Activated T-cell treated with anti-CD3 and anti-CD28 coated beads for 4 hours (primary cell): ENCODE measurements at places on chromosomes 11 and 22.

DNA sequence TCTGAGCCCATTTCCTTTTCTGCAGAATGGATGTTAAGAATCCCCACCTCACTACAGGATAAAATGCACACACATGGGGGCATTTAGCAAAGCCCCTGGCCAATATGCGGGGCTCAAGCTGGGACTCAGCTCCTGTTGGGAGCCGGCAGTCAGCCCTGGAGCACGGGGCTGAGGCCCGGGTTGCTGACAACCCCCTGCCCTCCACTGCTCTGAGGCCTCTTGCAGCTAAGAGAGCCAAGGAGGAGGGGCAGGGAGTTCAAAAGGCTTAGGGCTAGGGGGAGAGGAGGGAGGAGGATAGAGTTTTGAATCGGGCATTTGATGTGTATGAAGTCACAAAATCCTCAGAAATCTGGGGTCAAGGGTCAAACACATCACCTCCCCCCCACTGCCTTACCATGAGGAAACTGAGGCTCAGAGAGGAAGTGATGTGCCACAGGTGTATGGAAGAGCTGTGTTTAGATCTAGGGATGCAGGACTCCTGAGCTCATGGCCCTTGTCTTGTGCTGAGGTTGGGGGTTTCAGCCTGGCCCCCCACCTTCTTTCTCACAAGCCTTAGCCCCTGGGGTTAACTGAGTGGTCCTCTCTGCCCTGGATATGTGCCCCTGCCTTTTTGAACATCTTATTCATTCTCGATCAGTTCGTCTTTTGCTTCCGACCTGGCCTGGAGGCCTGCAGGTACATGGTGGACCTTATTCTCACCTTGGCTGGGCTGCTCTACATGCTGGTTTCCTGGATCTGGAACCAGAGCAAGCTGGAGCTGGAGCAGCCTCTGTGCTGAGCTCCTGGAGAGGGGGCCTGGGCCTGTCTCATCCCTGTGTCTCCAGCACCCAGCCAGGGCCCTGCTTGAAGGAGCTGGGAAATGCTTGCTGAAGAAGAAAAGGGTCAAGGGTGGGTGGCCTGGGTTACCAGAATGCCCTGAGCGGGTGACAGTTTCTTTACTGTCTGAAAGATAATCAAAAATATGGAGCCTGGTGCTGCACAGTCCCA is 80.3 kb downstream of the LRRC32 start:
- DNase-seq: no peak

DNA sequence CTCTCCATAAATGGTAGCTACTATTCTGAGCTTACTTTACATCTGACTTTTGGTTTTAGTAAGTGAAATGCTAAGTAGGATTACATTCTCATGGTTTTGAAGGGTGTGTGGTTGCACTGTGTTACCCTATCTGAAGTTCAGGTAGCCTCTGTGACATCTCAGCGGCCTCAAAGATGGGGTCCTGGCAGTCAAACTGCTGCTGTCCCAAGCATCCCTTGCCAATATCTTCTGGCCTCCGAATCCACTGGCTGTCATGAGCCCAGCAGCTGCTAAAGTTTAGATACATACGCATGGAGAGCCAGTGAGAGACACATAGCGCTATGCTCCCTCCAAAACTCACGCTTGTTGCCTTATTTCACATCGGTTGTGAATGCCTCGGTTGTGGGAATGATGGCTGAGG is 34.9 kb downstream of the UBASH3B start:
- DNase-seq: no peak

DNA sequence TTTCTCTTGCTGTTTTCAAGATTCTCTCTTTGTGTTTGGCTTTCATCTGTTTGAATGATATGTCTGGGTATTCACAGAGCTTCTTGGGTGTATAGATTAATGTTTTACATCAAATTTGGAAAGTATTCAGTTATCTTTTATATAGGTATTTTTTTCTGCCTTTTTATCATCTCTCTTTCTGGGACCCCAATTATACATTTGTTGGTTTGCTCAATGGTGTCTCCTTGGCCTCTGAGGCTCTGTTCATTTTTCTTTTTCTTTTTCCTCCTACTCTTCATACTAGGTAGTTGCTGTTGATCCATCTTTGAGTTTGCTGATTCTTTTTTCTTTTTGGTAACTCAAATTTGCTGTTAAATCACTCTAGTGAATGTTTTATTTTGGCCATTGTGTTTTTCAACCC is 14.3 kb downstream of the PLAAT5 start:
- DNase-seq: no peak

DNA sequence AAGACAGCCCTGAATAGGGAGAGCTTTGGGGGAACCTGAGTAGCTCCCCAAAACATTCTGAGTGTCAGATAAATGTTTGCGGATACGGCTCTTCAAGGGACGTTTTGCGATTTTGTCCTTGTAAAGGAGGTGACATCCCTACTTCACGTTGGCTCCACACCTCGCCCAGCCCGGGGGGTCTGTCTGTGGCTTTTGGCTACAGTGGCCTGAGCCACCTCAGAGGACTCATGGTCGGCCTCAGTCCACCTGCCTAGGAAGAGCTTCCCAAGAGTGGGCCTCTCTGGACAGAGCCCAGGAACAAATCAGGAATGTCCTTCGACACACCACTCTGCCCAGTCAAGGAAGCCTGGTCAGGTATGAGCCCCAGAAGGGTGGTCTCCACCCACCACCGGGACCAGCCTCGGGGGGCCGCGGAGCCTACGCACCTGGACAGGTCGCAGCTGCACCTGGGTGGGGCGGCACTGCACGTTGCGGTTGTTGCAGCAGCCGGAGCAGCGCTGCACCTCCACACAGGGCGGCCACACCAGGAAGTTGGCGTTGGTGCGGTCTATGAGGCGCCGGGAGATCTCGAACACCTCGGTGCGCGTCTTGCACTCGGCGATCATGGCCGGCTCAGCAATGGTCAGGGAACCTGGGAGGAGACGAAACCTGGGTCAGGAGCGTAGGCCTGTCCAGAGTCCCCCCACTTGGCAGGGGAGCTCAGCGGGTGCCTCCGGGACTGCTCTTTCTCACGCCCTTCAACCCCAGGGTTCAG is 13.4 kb downstream of the PDGFB start:
- DNase-seq: no peak

DNA sequence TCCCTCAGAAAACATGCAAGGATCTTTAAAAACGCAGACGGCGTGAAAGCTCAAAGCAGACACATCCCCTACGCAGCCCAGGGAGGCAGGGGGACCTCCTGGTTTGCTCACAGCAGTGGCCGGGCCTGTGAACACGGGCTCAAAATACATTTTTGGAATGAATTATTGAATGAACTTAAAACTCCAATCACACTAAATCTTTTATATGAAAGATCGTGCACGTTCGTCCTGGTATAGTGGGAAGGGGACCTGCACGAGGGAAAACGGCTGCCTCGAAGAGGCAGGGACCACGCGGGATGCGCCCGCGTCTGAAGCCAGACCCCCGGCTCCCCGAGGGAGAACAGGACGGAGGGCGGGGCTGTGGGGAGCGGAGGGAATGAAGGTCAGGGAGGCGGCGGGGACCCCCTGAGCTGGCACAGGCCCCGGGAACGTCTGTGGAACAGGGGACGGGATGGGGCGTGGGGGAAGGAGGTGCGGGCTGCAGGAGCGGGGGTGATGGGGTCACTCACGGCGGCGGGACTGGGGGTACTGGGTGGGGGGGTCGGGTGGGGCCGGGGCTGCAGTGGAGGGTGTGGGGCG is 1.3 kb upstream of the PANX2 start:
- no peak for DNase-seq

- no peak for DNase-seq
Measured at GRCh38 chr11:111514216-111515031, at the start of gene HOATZ. Gene HOATZ, plus strand, starts transcription at chr11:111514778. Its CDS starts 7 bp downstream, at chr11:111514785.

DNA sequence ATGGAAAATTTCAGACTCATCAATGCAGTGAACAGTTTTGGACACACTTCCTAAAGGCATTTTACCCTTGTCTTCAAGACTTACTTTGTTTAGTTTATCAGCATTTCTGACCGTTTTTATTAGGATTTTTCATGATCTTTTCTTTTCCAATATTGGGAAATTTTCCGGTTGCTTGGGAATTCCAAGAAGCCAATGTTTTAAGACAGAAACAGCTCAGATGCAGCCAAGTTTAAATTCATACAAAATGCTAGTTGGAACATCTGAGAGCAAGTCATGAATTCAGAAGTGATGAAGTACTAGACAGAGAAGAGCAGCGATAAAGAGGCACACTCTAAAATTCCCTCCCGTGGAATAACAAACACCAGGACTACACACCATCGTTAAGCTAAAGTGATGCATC is 68.6 kb downstream of the RAB38 start:
- DNase-seq: no peak

DNA sequence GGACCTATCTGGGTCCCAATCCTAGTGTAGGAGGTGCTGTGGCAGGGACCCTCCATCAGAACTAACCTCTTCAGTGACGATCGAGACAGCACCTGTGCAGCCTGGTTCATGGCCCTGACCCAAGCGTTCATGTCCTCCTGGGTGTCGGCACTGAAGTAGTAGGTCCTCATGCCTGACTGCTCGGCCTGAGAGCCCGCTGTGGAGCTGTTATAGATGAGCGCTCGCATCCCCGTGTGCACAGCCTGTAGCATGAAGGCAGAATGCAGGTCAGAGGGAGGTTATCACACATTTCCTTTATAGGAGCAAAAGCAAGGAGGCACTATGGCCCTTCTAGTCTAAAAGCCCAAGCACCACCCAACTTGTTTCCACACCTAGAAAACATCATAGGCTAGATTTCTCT is 103.0 kb downstream of the C11orf58 start:
- DNase-seq: no peak

DNA sequence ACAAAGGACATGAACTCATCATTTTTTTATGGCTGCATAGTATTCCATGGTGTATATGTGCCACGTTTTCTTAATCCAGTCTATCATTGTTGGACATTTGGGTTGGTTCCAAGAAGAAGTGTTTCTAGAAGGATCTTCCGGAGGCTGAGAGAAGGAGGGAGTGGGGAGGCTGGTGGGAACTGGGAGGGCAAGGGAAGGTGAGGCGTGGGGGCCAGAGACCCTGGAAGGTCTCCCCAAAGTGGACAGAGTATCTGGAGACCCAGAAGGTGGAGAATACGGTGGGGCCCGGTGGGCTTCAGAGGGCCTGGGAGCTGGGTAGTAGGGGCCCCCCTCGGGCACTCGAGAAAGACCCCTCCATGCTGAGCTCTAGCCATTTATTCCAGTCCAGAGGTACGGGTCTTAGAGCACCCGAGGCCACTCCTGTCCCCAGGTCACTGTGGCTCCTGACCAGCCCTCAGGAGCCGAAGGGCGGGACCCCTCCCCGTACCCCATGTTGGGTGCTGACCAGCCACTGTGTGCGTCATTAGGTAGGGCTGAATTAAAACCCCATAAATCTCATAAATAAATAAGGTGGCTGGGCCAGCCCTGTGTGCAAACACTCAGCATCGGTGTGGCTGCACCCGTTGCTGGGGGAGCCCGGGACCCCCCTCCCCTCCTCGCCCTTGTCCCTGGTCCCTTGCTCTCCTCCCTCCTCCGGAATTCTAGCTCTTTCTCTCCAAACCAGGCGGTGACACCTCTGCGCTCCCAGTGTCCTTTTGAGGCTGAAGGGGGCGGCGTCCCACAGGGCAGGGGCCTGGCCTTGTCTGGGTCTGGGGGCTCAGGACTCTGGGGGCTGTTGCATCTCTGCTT is 38.8 kb upstream of the MUC5AC start:
- DNase-seq: no peak

- DNase-seq: no peak
Measured at GRCh38 chr11:45395421-45395820, 109.3 kb upstream of the SYT13 start.

DNA sequence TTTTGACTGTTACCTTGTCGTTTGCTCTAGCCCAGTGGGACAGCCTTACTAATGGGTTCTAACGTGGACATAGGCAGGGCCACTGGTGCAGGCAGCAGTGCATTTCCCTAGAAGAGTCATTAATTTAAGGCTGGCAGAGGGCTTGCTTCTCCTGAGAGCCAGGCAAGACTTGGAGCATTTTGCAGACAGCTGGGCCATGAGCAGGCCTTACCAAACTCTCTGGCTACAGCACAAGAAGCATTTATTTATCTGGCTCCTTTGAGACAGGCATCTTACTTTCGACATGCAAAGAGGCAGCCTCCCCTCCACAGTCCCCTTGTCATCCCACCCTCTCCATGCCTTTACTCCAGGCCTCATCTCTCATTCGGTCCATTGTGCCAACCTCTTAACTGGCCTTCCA is 139.9 kb downstream of the CSNK2A3 start:
- DNase-seq: no peak

DNA sequence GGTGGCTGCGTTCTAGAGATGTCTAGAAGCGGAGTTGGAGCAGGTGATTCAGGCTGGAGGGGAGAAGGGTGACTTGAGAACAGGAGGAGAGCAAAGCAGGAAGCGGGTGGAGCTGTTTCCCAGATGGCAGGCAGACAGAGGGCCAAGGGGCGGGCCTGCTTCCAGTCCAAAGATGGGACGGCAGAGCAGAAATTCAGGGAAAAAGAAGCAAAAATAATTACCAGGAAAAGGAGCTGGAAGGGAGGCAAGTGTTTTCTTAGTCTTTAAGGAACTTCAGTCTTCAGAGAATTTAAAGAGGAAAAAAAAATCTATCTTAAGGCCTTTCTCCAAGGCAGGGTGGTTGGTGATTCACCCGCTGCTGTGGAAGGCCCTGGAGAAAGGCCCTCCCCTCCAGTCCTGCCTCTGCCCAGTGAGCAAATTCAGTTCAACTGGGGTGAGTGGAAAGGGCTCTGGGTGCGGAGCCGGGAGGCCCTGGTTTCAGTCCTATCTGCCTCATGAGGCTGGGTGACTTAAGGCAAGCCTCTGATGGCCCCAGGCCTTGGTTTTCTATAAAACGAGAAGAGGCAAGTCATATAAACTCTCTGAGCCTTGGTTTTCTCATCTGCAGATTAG is 4.5 kb upstream of the CREB3L1 start:
- DNase-seq: no peak

DNA sequence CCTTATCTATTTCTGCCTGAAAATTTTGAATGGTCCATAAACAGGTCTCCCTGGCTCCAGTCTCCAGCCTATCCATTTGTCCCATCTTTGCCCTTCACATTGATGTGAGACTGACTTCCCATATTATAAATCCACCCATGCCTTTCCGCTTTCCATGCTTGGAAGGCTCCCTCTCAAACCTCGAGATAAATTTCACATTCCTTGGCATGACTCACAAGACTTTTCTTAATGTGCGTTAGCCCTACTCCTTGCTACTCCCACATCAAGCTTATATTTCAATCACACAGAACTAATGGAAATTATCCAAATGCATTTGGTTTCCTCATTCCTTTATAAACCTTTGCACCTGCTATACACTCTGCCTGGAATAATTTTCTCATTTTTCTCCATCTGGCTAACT is 163.7 kb upstream of the NTM start:
- DNase-seq: no peak

DNA sequence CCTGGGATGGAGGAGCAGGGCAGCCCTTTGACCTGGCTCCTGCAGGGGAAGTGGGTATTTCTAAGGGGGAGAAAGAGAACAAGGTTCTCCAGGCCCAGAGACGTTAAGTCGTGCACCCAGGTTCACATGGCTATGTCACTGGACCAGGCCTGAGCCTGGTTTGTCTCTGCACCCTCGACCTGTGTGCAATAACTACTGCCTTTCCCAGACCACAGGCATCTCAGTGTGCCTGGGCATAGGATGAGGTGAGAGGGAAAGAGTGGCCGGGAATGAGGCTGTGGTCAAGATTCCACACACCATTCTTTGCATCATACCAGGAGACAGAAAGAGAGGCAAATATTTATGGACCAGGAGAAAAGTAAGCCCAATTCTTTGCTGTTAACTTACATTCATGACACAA is 66.8 kb downstream of the PRR5L start:
- DNase-seq: no peak

- no peak for DNase-seq
Measured at GRCh38 chr11:126607374-126607773, 251.9 kb downstream of the ST3GAL4 start.
